Right lobe of liver (tissue), 6 donors: ENCODE measurements at places on chromosomes 1 and 21. TPM values are rescaled to one million over a fixed set of nuclear protein-coding genes. Genes with fewer than 3 reads are reported as not detected.

GSTM5 gene
- total RNA-seq = 0.29 TPM

FAM177B gene
- not detected for total RNA-seq

PCAT6 gene
- total RNA-seq = not detected

DNA sequence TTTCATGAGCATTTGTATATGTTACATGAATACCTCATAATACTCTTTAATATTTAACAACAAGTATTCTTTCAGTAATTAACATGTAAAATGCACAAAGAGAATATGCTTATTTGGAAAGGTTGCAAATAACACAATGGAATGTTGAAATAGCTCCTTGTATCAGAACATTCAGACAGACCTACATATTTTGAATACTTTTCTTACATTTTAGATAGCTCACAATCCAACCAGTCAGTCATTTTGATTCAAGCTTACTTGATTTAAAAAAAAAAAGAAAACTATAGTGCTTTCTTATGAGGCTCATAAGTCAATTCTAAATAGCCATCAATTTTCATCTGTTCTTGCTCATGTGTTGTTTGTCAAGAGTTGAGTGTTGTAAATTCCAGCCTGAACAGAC, 518.8 kb downstream of the ADGRL2 start:
- H3K4me3 ChIP-seq = no peak overlapping the region
- H3K36me3 ChIP-seq = no peaks in the 10 kb centered on the region
- no peak overlapping the region for H3K27ac ChIP-seq
- no peak for DNase-seq
- H3K4me1 ChIP-seq = peaks cover 9% of the 10 kb centered on the region

CLCA4 gene
- total RNA-seq = not detected

FCRL5 gene
- total RNA-seq = 0.61 TPM

GRCh38 chr1:9836632-9836960, 12.8 kb upstream of the CLSTN1 start:
- no peaks in the 10 kb centered on the region for H3K27me3 ChIP-seq
- no peaks in the 10 kb centered on the region for H3K36me3 ChIP-seq
- no peak for DNase-seq
- H3K27ac ChIP-seq = no peak overlapping the region

ZC3H11A gene
- total RNA-seq = 28.0 TPM

- H3K36me3 ChIP-seq = no peaks in the 10 kb centered on the region
- H3K4me1 ChIP-seq = no peaks in the 10 kb centered on the region
- H3K27me3 ChIP-seq = no peaks in the 10 kb centered on the region
- H3K4me3 ChIP-seq = no peak overlapping the region
- no peak for DNase-seq
These were observed 63.0 kb downstream of the TGFB2 start for GRCh38 chr1:218408135-218408534.
